Activated CD4-positive, alpha-beta T cell treated with anti-CD3 and anti-CD28 coated beads for 36 hours (primary cell): ENCODE measurements at places on chromosomes 1 and 21.

GRCh38 chr21:30206551-30207251 is 9.2 kb downstream of the CLDN8 start:
- no peak for DNase-seq

GRCh38 chr1:205810448-205811157 is 2.4 kb downstream of the SLC41A1 start:
- no peak for DNase-seq

DNA sequence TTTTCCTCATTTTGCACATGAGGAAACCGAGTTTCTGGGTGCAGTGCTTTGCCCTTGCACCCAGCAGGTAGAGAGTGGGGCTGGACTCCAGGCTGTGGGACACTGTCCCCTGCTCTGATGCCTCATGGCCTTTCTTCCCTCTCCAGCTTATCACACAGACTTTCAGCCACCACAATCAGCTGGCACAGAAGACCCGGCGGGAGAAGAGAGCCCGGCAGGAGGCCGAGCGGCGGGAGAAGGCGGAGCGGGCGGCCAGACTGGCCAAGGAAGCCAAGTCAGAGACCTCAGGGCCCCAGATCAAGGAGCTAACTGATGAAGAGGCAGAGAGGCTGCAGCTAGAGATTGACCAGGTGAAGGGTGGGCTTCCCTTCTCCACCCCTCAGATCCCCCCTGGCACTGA is 19.0 kb downstream of the KDF1 start:
- DNase-seq: no peak

- peak; percentile 70 for DNase-seq
Measured at GRCh38 chr1:58573705-58574591, 3.1 kb downstream of the TACSTD2 start.

GRCh38 chr1:34162852-34163766 is 1.9 kb downstream of the CSMD2 start:
- peak; percentile 70 for DNase-seq

GRCh38 chr1:94807742-94808491 is 12.2 kb upstream of the SLC44A3 start:
- no peak for DNase-seq

- peak; percentile 16 for DNase-seq
Measured at GRCh38 chr1:214271174-214271858, 9.6 kb upstream of the SMYD2 start.

- no peak for DNase-seq
Measured at GRCh38 chr1:160322831-160323230, 20.2 kb downstream of the COPA start.

GRCh38 chr1:38128926-38129453 is 82.4 kb upstream of the POU3F1 start:
- no peak for DNase-seq

DNA sequence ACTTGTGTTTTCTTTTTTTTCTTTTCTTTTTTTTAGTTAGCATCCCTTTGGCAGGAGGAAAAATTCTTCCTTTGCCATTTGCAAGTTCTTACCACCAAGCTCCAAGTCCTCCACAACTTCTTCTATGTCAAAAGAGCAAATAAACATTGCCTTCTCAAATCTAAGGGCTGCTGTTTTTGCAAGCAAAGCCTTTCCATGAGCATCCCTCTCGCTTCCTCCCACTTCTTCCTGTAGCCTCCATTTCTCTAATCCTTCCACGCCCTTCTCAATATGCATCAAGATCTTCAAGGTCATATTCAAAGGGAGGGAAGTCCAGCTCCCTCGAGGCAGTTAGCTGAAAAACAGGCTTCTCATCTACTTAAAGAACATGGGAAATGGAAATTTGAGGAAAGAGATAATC is 147.1 kb downstream of the ADSS2 start:
- no peak for DNase-seq

DNA sequence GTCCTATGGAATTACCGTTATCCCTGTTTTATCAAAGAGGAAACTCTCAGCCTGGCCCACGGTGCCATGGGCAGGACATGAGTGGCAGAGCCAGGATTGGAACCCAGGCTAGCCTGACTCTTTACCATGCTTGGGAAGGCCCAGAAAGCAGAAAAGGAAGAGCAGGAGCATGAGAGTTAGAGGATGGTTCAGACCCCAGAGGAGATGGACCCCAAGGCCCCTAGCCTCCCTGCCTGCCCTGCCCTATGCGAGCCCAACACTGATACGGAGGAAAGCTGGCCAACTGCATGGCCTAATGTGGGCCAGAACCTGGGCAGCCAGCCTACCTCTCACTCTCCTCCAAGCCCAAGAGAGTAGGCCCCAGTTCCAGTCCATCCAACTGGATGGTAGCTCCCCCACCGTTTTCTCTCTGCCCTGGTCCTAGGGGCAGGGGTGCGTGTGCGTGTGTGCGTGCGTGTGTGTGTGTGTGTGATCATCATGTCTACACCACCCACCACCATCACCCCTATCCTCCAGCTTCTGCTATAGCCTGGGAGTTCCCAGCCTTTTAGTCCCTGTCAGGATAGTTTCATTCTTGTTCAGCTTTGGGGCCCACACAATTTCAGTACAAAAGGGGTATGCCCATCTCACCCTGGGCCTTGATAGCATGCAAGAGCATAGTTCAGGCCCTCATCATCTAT is 15.4 kb upstream of the MEX3A start:
- peak; percentile 75 for DNase-seq

GRCh38 chr1:9271283-9271682 is 21.4 kb upstream of the SPSB1 start:
- DNase-seq: no peak

GRCh38 chr1:119603695-119604094 is 44.4 kb downstream of the ZNF697 start:
- no peak for DNase-seq

GRCh38 chr1:218401998-218402785 is 57.1 kb downstream of the TGFB2 start:
- no peak for DNase-seq

DNA sequence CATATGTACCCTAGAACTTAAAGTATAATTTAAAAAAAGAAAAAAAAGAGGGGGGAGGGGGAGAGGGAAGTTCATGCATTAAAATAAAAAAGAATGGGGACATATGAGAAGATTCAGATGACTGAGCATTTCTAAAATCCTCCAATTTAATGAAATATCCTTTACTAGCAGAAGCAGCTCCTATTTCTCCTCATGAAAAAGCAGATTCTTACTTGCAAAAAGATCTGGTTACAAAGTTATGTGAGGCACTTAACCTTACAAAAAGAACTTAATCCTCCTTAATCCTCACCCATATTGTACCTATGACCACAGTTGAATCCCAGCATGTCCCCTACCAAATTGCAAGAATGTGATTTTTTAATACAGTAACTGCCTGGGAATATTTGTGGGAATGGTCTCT is 298.5 kb downstream of the SRGAP2C start:
- DNase-seq: no peak

GRCh38 chr1:209400351-209401220 is 182.9 kb upstream of the CAMK1G start:
- DNase-seq: no peak

- DNase-seq: no peak
Measured at GRCh38 chr1:211370669-211371068, 44.0 kb downstream of the TRAF5 start.

GRCh38 chr1:204505674-204506200 is 10.5 kb upstream of the MDM4 start:
- no peak for DNase-seq

GRCh38 chr1:99761774-99762173 is 4.7 kb downstream of the FRRS1 start:
- no peak for DNase-seq

GRCh38 chr1:231872461-231872910 is 245.9 kb downstream of the DISC1 start:
- DNase-seq: no peak

GRCh38 chr1:112689196-112689841 is 14.9 kb downstream of the MOV10 start:
- no peak for DNase-seq

GRCh38 chr1:197083474-197083873 is 16.4 kb upstream of the F13B start:
- DNase-seq: no peak

DNA sequence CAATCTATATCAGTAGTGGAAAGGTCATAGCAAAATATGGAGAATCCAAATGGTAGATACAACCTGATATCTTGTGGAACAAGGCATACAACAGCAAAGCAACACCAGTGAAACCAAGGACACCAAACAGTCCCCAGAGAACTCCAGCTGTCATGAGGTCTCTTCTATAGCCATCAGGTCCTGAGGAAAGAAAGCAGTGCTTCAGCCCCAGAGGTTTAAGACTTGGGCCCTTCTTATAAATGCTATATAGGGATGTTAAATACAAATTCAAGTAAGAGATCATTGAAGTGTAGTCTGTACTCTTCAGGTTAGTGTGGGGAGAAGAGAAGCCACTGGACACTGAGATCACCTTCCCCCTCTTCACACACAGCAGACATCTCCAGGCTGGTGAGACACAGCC is 10.1 kb downstream of the FCRL2 start:
- no peak for DNase-seq

DNA sequence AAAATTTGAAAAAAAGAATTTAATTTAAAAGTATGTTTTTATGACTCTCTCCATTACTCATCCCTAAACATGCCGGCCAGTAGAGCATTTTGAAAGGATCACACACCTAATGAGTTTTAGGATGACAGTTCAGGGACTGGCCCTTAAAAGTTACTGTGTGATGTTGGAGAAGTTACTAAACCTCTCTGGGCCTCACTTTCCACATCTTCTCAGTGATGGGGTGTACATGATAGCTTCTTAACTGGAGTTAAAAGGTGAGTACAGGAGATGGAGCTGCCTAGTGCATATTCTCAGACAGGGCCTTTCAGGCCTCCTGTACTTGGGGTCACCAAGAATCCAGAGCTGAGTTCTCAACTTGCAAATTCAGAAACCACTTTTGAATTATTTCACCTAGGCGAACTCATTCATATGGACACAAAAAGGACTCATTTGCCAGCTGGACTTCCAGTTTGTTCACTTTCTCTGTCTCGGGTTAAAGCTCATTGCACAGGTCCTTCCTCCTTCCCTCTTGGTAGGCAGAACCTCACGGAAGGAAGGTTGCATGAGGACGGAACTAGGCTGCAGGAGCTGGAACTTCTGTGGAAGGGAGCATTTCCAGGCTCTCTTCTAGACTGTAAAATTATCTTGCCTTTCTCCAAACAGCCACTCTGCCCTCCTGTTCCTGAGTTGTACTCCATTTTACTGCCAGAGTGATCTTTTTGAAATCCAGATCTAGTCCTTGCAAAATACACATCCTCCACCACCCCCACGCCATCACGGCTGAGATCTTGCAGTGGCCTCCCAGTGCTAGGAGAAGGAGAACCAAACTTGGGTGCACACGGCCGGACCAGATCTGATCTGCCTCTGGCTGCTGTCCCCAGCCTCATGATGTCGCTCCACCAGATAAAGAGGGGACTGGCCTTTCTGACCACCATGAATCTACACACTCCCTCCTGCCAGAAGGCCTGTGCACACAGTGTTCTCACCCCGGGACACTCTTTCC is 4.3 kb upstream of the SLC30A1 start:
- no peak for DNase-seq

GRCh38 chr1:155241841-155242264 is 13.4 kb downstream of the ENTREP3 start:
- no peak for DNase-seq

DNA sequence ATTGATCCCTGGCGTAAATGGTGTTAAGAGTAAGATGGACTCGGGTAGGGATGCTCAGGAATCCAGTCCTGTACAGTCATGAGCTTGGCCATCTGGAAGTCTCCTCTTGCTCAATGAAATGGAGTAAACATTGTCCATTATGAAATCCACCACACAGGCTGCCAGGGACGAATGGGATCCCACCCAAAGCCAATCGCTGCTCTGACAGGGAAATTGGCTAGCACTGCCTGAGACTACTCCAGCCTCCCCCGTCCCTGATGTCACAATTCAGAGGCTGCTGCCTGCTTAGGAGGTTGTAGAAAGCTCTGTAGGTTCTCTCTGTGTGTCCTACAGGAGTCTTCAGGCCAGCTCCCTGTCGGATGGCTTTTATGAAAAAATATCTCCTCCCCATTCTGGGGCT is at the start of gene HSD11B1:
Gene HSD11B1 (plus strand): TSS at position 263 of the 400 bp plus-strand sequence. CDS start 97 bp downstream, at position 360.
- no peak for DNase-seq

- peak; percentile 58 for DNase-seq
Measured at GRCh38 chr21:21163904-21164303, 165.7 kb downstream of the NCAM2 start.

GRCh38 chr21:44709426-44710293 is 1.7 kb downstream of the TSPEAR start:
- DNase-seq: peak; percentile 33

- DNase-seq: no peak
Measured at GRCh38 chr1:85449356-85449755, 15.6 kb downstream of the DDAH1 start.

- peak; percentile 47 for DNase-seq
Measured at GRCh38 chr1:77313491-77313890, 31.7 kb downstream of the AK5 start.

- no peak for DNase-seq
Measured at GRCh38 chr1:30902593-30903290, 5.8 kb downstream of the SDC3 start.

DNA sequence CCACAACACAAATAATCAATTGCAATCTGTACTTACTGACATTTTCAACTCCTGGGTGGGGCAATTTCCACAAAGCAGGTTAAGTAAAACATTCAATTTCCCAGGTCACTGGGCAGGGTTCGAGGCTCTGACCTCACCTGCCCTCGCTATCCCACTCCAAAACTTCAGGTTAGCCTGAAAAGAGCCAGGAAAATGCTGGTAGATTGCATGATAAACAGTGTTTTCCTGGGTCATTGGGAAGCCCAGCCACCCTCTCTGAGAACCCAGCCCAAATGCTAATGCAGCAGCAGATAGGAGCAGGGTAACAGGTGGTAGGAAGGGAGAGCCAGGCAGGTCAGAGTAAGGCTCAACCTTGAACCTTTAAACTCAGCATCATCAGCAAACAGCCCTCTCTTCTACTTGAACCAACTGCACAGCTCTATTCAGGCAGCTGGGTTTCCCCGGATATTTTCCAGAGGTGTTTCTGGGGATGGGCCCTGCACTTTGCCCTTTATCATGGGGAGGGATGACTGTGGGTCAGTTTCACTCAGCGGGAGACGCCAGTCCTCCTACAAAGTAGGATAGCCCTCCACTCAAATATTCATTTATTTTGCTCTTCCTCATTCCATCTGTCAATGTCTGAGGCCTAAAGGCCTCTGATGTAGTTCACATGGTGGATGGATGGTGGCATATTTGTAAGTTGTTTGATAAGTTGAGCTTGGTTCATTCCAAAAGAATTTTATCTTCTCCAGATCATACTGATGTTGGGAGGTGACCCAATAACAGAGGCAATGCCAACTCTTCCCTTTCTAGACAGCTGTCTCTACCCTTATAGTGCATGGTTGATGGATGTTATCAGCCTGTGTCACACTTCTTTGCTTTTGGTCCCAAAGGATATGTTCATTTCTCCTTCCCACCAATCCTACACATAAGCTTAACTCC is 65.7 kb downstream of the DUSP10 start:
- DNase-seq: no peak

- DNase-seq: no peak
Measured at GRCh38 chr1:186059311-186059710, 315.7 kb downstream of the TPR start.

- no peak for DNase-seq
Measured at GRCh38 chr1:117336088-117336817, 31.0 kb upstream of the MAN1A2 start.

GRCh38 chr1:26582053-26582835 is 52.7 kb downstream of the RPS6KA1 start:
- DNase-seq: peak; percentile 51

GRCh38 chr1:203926025-203926540 is 64.7 kb downstream of the SNRPE start:
- no peak for DNase-seq
